ENCODE measurements at places on chromosomes 1 and 21. TPM values are rescaled to one million over a fixed set of nuclear protein-coding genes. Genes with fewer than 3 reads are reported as not detected.
A peak's percentile ranks its signal among the peaks of the same experiment; 100 is the strongest.

Gene ZNF692
- 102 TPM for polyA plus RNA-seq

Gene SUSD4
- polyA plus RNA-seq = 6.1 TPM

Gene ALPL
- polyA plus RNA-seq = 21.1 TPM

- no peak for DNase-seq
Observed at GRCh38 chr1:199265319-199265718, 626.5 kb downstream of the PTPRC start.

- DNase-seq = no peak
Observed at GRCh38 chr1:87208931-87209330, 119.7 kb upstream of the LMO4 start.

DNA sequence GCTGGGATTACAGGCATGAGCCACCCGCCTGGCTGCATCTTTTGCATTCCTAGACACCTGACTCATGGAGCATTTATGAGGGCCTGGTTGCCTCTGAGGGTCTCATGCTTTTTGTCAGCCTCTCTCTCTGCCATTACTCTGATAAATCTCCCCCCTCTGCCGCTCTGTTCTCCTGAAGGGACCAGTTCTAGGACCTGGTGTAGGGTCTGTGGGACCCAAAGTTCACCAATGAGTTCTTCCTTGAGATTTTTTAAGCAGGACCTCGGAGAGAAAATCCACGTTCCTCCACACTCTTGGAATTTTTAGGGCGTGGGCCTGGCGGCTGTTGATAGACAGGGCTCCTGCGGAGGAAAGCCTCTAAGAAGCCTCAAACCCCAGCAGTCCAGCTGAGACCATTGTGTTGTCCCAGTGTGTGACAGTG lies 91.9 kb upstream of the ERRFI1 start:
- no peak for DNase-seq

DNA sequence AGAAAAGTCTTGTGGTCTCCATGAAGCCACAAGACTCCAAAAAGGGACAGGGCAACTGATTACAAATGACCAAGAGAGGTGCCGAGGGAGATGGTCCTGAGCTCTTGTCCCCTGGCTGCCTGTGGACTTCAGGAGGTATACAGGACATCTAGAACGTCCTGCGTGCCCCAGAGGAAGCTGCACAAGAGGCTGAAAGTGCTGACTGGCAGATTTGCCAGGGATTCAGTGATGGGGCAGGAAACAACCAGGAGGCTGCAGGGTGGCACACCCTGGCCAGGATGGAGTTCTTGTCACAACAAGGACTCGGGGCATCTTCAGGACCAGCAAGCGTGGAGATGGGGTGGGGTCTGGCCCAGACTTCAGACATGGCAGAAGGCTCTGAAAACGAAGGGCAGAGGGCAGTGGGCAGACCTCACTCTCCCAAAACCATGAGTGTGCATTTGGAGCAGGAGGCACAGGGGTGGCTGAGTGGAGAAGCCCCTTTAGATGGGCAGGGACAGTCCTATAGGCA lies 13.4 kb upstream of the PKP1 start:
- DNase-seq = no peak

DNA sequence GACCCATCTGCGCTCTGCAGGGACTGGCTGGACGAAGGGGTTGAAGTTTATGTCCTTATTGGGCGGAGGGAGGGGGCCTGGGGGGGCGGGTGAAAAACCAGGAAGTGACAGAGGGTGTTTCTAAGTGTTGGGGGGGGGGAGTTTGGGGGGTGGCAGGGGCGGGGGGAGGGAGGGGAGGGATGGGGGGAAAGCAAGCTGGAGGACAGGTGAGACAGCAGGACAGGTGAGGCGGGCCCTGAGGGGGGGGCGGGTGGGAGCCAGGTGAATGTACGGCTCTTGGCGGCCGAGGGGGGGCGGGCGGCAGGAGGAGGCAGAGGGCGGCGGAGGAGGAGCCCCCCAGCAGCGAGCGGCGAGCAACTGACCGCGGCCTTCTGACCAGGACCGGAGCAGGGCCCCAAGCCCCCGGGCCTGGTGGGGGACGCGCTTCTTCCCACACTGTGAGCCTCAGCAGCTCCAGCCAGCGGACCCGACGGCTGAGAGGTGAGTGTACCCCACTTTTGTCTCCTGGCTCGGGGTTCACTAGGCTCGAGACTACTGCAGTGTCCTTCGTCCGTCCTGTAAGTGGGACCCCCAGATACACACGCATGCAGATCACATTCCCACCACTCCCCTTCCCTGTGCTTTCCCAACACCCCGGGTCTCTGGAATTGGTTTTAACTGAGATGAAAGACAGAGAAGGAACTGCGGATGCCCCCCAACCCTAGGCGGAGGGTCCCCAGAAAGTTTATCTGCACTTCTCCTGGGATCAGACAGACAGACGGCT lies at the start of gene ZBTB7B:
Gene ZBTB7B (plus strand): TSS at position 339 of the 763 bp plus-strand sequence. CDS start 11,859 bp downstream, outside the sequence.
- DNase-seq = peak; percentile 55

DNA sequence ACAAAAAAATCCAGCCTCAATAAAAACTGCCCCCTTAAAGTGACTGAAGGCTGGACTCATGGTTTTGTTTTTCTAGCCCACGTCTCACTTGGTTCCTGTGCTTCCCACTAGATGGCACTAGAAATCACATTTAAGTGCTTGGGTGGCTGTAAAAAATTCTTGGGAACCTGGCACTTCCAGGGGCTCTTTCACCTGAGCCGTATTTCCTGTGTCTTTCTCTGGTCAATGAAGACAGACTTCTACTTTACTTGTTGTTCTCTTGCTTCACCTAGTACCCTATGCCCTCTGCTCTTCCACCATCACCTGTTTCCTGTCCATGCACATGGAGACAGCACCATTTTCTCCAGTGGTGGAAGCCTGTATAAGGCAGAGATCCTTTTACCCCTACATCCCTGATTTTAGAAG lies 20.0 kb downstream of the METTL13 start:
- no peak for DNase-seq

GRCh38 chr1:78619032-78619431 lies 1.2 kb upstream of the IFI44L start:
- no peak for DNase-seq

GRCh38 chr1:165834881-165835280 lies 7.5 kb downstream of the UCK2 start:
- no peak for DNase-seq

DNA sequence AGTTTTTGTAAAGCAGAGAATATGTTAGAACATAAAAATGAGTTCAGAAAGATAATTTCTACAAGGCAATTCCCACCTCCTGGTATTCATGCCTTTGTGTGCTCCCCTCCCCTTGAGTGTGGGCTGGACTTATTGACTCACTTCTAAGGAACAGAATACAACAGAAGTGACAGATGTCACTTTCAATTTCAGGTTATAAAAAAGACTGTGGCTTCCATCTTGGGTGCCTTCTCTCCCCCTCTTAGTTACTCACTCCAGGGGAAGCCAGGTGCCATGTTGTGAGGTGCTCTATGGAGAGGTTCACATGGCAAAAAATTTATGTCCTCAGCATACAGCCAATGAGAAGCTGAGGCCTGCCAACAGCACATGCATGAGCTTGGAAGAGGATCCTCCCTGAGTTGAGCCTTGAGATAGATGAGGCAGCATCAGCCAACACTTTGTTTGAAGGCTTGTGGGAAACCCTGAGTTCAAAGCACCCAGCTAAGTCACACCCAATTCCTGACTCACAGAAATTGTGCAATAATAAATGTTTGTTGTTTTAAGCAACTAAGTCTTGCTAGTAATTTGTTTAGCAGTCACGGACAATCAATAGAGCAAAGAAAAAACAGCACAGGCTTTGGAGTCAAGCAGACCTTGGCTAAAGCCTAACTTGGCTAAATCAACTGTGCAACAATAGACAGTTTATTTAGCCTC lies 73.5 kb upstream of the NGF start:
- no peak for DNase-seq

GRCh38 chr1:194723067-194723466 lies 1536.7 kb upstream of the B3GALT2 start:
- DNase-seq = no peak

DNA sequence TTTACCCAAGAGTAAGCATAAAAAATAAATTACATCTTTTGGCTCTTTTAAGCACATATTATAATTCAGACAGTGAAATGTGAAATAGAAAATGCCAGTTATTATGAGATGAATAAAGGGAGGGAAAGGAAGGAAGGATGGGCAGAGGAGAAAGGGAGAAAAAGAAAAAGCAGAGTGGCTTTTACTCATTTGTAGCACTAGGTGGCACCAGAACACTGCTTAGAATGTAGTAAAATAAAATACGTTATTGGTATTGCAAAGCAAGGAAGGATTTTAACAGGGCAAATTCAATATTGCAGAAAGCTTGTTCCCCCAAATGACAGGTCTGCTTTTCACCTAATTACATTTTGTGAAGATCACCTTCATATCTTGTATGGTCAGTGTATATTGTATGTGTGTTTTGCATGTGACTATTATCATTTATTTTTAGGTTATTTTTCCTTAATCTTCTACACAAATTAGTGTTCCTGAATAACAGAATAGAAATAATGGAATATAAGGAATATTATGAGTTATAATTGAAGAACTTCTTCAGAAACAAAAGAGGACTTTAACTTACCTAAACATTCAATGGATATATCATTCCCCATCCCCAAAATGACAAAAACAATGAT lies 9.1 kb upstream of the PCNX2 start:
- no peak for DNase-seq

- peak; percentile 21 for DNase-seq
Observed at GRCh38 chr1:67766141-67766978, 66.9 kb downstream of the GNG12 start.
